Cardiac atrium fibroblast (primary cell): ENCODE measurements at places on chromosomes 6 and 20. TPM values are rescaled to one million over a fixed set of nuclear protein-coding genes. Genes with fewer than 3 reads are reported as not detected.

Gene SEC23B
- 30.1 and 43.9 TPM in 2 replicates for total RNA-seq

Gene CRIP3
- not detected in 2 replicates for total RNA-seq

Gene C6orf52
- 5.8 TPM in 1 of 2 replicates, not detected in the other for total RNA-seq

Gene LST1
- 1.8 TPM in 1 of 2 replicates, not detected in the other for total RNA-seq

Gene PRL
- not detected in 2 replicates for total RNA-seq

Gene LY6G5B
- 1.1 and 1.5 TPM in 2 replicates for total RNA-seq

Gene POM121L2
- not detected in 2 replicates for total RNA-seq

Gene PPP1R3G
- 0.81 and 1.3 TPM in 2 replicates for total RNA-seq

Gene NNAT
- 0.32 TPM in 1 of 2 replicates, not detected in the other for total RNA-seq

Gene MACROD2
- total RNA-seq = not detected in 2 replicates

Gene ACTL10
- 2.4 and 4.5 TPM in 2 replicates for total RNA-seq

Gene CST5
- not detected in 2 replicates for total RNA-seq

Gene PTCRA
- total RNA-seq = not detected in 2 replicates

Gene KIF25
- total RNA-seq = not detected in 2 replicates

Gene MMP24
- 0.16 and 0.18 TPM in 2 replicates for total RNA-seq

Gene HRH3
- total RNA-seq = not detected in 2 replicates

Gene SLC52A3
- total RNA-seq = not detected in 2 replicates

Gene HDAC2
- 31.4 and 61.6 TPM in 2 replicates for total RNA-seq

Gene PBOV1
- not detected in 2 replicates for total RNA-seq

Gene KCNK17
- not detected in 2 replicates for total RNA-seq

Gene SYCP2
- 0.18 and 0.32 TPM in 2 replicates for total RNA-seq
